ENCODE measurements at places on chromosomes 7 and 10.

DNA sequence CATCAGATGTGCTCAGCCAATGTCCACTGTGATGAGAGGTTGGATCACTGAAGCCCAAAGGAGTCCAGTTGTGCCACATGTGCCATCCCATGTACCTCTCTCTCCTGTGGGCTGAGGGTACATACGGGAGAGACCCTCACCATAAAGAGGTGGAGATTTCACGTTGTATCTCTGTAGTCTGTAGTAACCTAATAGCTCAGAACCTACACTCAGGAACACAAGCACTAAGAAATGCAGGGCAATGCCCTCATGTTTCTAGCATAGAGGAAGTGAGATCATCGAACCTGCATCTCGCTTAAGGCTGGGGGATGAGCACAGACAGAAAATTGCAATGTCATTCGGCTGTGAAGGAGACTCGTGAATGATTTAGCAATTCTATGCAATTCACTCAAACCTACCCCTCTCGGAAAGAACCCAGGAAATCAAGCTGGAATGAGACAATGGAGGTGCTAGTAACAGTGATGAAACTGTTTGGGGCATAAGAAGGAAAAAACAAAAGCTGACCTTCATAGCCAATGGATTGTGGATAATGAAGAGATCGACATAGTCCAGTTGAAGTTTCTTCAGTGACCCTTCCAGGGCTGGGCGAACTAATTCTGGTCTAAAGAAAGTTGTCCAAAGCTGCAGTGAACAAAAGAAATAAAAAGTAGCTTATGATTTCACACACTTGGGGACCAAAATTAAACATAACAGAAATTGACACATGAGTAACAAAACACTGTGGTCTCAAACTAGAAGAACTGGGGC, 80.3 kb upstream of the UCN3 start:
- no peak for DNase-seq

- DNase-seq = no peak
Observed at GRCh38 chr10:1240341-1240775, 184.2 kb downstream of the WDR37 start.

DNA sequence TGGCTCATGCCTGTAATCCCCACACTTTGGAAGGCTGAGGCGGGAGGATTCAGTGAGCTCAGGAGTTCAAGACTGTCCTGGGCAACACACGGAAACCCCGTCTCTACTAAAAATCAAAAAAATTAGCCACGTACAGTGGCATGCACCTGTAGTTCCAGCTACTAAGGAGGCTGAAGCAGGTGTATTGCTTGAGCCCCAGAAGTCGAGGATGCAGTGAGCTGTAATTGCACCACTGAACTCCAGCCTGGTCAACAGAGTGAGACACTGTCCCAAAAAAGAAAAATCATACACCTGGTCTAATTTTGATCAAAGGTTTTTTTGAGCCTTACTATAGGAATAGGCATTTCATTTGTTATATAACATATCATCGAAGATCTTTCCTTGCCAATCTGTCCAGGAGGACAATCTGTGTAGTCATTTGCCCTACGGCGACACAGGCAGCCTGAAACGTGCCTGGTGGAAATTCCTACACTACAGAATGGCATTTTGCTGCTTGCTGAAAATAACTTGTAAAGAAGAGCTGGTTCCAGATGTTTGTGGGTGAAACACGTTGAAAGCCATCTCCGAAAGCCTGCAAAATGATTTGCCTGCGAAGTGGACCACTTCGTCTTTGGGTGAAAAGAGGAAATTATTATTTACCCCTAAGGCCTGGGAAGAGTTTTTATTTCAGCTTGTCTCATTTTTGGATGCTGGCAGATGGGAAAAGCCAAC, 31.3 kb upstream of the GDI2 start:
- no peak for DNase-seq

- no peak for DNase-seq
Observed at GRCh38 chr7:69696054-69696591, 97.8 kb downstream of the AUTS2 start.

- DNase-seq = no peak
Observed at GRCh38 chr7:20545016-20545415, 70.5 kb upstream of the ABCB5 start.

DNA sequence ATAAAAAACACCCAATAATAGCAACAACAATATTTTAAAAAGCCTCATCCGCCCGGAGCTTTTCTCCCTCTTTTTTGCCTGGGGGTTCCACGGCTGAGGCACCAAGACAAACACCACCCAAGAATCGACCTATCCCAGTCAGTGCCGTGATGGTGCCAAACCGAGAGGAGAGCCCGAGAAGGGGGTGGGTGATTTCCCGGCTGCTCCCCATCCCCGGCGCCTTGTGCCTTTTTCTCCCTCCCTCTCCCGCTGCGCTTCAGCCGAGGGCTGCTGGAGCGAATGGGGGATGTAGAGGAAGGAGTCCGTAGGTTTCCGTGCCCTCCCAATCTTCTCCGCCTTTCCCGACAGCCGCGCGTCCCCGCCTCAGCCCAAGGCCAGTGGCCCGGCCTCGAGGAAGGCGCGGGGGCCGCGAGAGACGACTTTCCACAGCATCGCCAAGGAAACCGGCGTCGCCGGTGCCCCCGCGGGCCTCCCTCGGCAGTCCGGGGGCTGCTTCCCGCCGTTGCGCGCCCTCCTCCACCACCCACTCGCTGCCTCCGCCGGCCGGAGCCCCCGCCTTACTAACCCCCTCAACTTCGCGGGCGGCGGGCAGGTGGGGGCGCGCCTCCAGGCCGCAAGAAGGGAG, 1.3 kb downstream of the EGR2 start:
- DNase-seq = no peak

DNA sequence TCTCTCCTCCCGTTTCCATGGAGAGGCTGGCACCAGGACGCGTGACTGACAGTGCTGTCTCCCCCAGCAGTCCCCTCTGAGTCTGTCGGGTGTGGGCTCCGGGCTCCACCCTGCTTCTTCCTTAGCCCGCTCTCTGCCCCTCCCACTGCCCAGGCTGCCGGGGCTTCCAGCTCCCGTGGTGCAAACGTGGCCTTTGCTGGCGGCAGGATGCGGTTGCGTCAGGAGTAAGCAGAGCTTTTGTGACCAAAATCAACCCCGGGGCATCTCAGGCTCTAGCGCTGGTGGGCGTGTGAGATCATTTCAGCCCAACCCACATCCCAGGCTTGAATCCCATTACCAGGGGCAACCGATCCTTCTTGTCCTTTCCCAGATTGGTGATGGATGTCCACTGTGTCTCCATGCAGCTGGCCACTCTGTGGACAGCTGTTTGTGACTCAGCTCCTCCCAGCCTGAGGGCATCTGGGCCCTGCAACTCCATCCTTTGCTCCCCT, 28.2 kb downstream of the PTPRE start:
- no peak for DNase-seq

GRCh38 chr7:123366626-123367025, 166.9 kb upstream of the SLC13A1 start:
- no peak for DNase-seq

GRCh38 chr7:104209063-104209462, 1.2 kb upstream of the ORC5 start:
- DNase-seq = no peak

GRCh38 chr10:97937928-97938327, 88.3 kb downstream of the GOLGA7B start:
- DNase-seq = no peak

GRCh38 chr10:102347236-102347828, 48.2 kb upstream of the NFKB2 start:
- no peak for DNase-seq

- DNase-seq = no peak
Observed at GRCh38 chr7:24911213-24911603, 68.8 kb downstream of the OSBPL3 start.

- no peak for DNase-seq
Observed at GRCh38 chr10:116612107-116612769, 8.5 kb upstream of the PNLIPRP2 start.

DNA sequence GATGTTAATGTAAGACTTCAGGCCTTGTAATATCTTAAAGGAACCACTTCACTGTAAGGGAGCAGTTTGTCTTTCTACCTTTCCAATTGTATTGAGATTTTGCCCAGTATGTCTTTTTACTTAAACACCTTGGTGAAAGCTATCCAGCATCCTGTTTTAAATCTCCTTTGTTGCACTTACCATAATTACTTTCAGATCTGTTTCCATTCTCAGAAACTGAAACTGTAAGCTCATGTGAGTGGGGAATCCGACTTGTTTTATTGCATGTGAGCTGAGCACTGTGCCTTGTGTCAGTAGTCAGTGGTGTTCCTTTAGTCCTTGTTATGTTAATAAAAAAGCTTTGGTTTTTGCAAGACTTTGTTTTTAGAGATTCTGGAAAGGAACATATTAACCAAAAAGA, 42.2 kb downstream of the BMPR1A start:
- DNase-seq = no peak

- DNase-seq = no peak
Observed at GRCh38 chr10:111974325-111974724, 209.2 kb downstream of the GPAM start.

DNA sequence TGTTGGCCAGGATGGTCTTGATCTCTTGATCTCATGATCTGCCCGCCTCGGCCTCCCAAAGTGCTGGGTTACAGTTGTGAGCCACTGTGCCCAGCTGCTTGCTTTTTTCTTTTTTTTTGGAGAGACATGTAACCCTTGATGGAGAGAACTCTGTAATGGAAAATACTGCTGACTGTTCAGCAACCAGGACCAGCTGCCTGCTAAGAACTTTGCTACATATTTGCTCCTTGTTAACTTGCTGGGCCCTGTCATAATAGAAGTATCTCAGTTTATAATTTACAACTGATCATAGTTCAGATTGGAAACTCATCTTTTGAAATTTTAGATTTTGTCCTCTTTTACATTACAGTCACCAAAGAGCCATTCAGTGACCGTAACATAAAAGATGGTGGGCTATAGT, 34.9 kb downstream of the TASOR2 start:
- no peak for DNase-seq

- DNase-seq = no peak
Observed at GRCh38 chr7:124779194-124779593, 13.6 kb upstream of the GPR37 start.

DNA sequence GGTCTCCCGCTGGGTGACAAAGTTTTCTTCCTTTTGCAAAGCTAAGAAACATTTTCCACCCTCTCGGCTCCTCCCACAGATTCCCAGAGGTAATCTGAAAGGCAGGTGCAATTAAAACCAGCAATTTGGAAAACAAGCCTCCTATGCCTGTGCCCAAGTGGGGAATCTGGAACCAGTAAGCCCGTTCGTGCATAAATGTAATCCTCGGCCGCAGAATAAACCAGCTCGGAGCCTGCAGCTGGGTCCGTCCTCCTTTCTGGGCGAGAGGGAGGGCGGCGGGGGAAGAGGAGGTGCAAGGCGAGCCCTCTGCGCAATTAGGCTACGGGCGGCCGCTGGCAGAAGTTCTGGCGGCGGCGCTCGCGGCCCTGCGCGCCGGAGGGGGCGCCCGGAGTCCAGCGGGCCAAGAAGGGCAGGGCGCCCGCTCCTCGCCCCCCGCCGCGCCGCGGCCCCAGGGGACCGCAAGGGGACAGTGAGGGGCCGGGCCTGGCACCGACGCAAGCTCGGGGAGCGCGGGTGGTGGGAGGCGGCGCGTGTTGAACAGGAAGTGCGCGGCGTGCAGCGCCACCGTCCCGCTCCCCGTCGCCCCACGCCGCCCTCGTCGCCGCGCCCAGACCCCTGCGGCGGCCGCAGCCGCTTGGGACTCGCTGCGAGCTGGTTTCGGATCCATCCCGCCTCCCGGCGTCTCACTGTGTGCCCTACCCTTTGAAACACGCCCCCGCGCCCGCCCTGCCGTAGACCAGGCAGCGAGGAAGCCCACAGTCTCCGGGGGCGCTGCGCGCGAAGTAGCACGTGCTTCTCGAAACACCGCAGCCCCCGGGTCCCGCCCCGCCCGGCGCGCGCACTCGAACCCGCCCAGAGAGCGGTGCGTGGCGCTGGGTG, at the start of gene PRKAG2:
Gene PRKAG2 (minus strand): TSS at position 217 of the 879 bp plus-strand sequence. CDS start 495 bp downstream, outside the sequence.
- DNase-seq = no peak

GRCh38 chr10:88070080-88070880, 206.9 kb downstream of the PTEN start:
- DNase-seq = no peak

DNA sequence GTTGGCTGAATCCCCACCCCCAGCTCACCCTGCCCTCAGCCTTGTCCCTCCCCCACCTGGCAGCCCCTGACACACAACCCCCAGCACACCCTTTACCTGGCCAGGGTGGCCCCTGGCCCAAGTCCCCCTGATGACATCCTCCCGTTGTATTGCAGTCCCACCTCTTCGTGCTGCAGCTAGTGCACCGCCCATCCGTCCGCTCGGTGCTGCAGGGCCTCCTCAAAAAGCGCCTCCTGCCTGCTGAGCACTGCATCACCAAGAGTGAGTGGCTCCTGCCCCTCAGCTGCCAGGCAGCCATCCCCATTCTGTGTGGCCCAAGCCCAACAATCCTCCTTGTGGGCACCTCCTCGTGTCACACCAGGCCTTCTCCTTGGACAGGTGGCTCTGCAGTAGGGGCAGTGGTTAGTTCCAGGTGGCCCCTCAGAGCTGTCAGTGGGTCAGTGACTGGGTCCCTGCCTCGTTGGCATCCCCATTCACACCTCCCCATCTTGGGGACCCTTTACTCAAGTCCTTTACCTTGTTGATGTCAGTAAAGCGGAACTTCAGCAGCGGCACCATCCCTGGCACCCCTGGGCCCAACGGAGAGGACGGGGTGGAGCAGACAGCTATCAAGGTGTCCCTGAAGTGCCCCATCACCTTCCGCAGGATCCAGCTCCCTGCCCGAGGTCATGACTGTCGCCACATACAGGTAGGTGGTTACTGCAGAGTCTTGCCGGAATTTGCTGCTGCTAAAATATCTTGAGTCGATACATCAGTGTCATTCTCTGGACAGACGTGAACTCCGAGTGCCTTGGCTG, 14.3 kb downstream of the ZMIZ2 start:
- DNase-seq = no peak

DNA sequence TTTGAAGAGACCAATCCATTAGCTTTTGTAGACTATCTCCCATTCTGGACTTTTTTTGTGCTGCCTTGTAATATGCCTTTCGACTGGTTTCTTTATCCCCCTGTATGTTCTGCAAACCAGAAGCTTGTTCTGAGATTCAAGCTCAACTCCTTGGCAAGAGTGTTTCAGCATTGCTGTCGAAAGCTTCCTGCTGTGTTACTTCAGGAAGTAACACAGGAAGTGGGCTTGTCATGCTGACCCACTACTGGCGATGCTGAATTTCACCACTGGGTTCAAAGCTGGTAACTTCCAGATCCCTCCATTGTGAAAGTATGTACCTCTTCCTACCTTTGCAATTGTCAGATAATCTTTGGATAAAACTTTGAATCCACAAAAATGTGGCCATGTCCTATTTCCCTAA, 57.9 kb upstream of the INSYN2A start:
- no peak for DNase-seq

- no peak for DNase-seq
Observed at GRCh38 chr7:134885967-134886352, 100.3 kb upstream of the AGBL3 start.

- no peak for DNase-seq
Observed at GRCh38 chr7:111639934-111640333, 77.6 kb upstream of the IMMP2L start.

DNA sequence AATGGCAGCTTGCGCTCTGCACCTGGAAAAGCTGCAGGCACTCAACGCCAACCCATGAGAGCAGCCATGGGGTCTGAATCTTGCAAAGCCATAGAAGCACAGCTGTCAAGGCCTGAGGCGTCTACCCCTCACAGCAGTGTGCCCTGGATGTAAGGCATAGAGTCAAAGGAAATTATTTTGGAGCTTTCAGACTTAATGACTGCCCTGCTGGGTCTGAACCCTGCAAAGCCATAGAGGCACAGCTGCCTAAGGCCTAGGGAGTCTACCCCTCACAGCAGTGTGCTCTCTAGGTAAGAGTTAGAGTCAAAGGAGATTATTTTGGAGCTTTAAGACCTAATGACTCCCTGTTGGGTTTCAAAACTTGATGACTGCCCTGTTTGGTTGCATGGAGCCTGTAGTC, 706.9 kb upstream of the VSTM2A start:
- no peak for DNase-seq

GRCh38 chr7:107173691-107174406, 5.0 kb downstream of the HBP1 start:
- DNase-seq = no peak

Data from right renal cortex interstitium (tissue), 3 donors.